Spleen (tissue), 13 donors: ENCODE measurements at places on chromosomes 5 and 9. TPM values are rescaled to one million over a fixed set of nuclear protein-coding genes. Genes with fewer than 3 reads are reported as not detected.

DNA sequence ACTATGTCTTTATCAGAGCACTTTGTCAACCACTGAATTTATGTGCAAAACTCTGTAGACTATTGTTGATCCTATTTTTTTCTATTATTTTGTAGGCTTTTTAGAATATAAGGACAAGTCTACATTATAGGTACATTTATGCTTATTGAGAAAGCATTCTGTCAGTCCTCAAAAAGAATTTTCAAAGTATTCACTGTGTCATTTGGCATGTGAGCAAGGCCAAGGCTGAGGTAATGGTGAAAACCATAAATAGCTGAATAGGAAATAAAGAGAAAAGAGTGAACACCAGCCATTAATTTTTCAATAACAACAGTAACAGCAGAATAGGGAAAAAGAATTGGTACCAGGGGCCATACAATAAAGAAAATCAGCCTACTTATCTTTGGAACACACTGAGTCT is 21.0 kb downstream of the SKIC3 start:
- DNase-seq: no peak

NSUN2 gene
- total RNA-seq: 57.6 TPM

- no peak for DNase-seq
Measured at GRCh38 chr5:41335596-41336181, 122.4 kb upstream of the C6 start.

WNT8A gene
- total RNA-seq: not detected

DNA sequence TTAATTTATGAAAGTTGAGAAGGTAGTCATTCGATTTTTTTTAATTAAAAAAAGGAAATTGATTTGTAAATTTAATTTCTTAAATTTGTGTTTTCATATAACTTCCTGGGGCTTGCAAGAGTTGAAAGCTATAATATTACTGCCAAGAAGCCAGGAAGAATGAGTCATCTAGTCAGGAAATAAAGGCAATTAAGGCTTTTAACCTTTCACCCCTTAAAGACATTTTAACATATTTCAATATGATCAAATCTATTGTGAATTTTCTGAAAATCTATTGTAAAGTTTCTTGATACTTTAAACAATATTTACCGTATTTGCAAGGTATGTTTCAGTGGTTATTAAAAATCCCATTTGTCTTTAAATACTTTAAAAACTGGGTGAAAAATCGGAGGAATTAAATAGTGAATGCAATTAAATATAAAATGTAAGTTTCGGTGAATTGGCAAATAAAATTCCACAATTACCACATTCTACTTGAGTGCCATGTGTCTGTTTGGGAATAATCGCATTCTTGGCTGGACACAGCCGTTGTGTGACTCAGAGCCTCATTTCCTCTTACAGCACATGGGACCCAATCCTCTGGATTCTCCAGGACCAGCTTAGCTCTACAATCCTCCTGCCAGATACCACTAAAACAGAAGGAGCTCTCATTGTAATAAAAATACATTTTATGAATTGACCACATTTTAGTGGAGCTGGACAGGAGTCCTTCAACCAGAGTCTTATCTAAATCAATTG is 310.7 kb downstream of the HCN1 start:
- DNase-seq: no peak

- DNase-seq: no peak
Measured at GRCh38 chr9:88477300-88477751, 57.7 kb upstream of the NXNL2 start.

GRCh38 chr5:149687486-149688168 is 42.5 kb upstream of the PPARGC1B start:
- no peak for DNase-seq

GRCh38 chr9:113349445-113350094 is at the start of gene BSPRY:
TSS of gene BSPRY (plus strand) at chr9:113349541. CDS start at chr9:113349580, 39 bp downstream.
- DNase-seq: peak; percentile 85

SLC2A6 gene
- 23.4 TPM for total RNA-seq

DNA sequence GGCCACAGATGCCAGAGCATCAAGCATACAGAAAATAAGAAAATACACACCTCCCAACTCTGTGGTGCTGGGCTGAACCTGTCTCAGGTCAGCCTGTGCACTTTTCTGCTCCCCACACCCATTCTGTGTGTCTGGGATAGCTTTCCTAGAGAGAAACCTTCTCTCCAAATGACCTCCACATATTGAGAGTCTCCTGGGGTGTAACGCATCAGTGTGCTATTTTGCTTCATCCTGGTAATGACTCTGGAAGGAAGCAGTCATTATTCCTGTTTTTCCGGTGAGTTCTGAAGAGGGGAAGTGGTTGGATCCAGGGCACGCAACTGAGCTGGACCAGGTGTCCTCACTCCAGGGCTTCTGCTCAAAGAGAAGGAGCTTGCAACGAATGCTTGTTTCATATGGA is 73.2 kb upstream of the SH3PXD2B start:
- DNase-seq: peak; percentile 13

PCDHGA9 gene
- 4.7 TPM for total RNA-seq

ARSI gene
- total RNA-seq: 2.6 TPM

DNA sequence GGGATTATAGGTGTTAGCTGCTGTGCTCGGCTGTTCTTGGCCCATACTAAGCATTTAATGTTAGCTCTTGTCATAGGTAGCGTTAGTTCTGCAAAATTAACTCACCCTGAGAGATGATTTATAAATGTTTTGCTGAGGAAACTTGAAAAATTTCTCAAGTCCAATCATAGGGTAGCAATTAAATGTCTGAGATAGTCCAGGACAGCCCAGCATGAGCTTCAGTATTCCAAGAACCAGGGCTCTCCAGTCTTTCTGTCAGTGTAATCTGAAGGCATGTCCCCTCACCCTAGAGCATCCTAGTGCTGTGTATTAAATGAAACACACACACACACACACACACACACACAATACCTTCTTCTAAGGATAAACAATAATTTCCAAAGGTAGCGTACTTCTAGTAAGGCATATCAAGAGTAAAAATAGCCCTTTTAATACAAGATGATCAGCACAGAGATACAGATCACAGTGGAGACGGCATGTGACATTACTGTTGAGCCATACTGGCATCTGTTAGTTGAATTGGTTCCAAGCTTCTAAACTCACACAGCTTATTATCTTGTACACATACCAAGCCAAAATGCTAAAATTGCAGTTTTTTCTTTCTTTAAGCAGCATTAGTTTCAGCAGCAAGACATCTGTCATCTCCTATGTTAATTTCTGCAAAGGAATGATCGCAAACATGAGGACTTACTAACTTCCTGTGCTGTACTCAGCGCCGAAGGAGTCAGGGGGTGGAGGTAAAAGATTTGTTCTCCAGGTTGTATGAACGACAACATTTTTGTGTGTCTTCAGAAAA is 46.3 kb upstream of the JMY start:
- DNase-seq: no peak

GRCh38 chr5:128208436-128208835 is 124.9 kb downstream of the SLC12A2 start:
- DNase-seq: no peak

MED22 gene
- 28.2 TPM for total RNA-seq

ADGRV1 gene
- total RNA-seq: 0.69 TPM

MPDZ gene
- 24.1 TPM for total RNA-seq

GRCh38 chr9:79387101-79387835 is 184.5 kb upstream of the TLE4 start:
- no peak for DNase-seq

GRCh38 chr5:7622498-7622897 is 226.6 kb downstream of the ADCY2 start:
- no peak for DNase-seq

PCDHGA6 gene
- total RNA-seq: 3.9 TPM

DEPDC1B gene
- total RNA-seq: 2.1 TPM

PCA3 gene
- total RNA-seq: 0.27 TPM

EEIG1 gene
- 30.7 TPM for total RNA-seq

GRCh38 chr9:98603821-98604383 is 104.8 kb downstream of the GABBR2 start:
- DNase-seq: peak; percentile 51

DNA sequence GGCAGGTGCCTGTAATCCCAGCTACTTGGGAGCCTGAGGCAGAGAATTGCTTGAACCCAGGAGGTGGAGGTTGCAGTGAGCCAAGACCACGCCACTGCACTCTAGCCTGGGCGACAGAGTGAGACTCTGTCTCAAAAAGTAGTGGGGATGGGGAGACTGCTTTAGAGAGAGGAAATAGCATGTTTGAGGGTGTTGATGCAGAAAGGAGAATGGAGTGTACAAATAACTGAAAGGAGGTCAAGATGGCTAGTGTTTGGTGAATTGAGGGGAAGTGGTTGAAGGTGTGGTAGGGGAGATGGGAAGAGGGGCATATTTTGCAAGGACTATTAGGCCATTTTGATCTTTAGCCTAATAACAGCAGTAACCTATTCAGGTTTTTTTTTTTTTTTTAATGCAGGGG is 18.2 kb downstream of the TENT2 start:
- DNase-seq: no peak

GRCh38 chr5:1722877-1723276 is 76.8 kb downstream of the MRPL36 start:
- DNase-seq: no peak

ARHGEF39 gene
- total RNA-seq: 1.0 TPM

UBE2B gene
- 115 TPM for total RNA-seq

SPRY4 gene
- total RNA-seq: 21.2 TPM

DIPK1B gene
- total RNA-seq: 10.2 TPM

DNA sequence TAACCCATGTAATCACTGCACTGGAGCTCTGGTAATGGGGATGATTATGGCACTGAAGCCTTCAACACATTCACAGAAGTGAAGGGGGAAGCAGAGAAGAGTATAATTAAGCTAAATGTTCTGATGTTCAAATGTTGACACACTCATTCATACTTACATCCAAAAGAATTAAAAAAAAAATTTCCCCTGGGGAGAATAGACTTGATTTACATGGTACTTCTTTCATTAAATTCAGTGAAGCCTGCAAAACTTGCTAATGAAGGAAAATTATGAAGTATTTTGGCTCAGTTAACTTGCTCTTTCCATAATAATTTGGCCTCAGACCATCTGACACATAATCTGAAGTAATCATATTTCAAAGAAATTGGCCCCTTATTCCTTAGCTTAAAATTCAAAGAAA is 428.8 kb downstream of the SH3GL2 start:
- no peak for DNase-seq

GRCh38 chr5:158322620-158323019 is 463.7 kb upstream of the CLINT1 start:
- no peak for DNase-seq

GRCh38 chr9:113186137-113186755 is 34.8 kb downstream of the FKBP15 start:
- DNase-seq: no peak

TOMM5 gene
- total RNA-seq: 65.5 TPM

DNA sequence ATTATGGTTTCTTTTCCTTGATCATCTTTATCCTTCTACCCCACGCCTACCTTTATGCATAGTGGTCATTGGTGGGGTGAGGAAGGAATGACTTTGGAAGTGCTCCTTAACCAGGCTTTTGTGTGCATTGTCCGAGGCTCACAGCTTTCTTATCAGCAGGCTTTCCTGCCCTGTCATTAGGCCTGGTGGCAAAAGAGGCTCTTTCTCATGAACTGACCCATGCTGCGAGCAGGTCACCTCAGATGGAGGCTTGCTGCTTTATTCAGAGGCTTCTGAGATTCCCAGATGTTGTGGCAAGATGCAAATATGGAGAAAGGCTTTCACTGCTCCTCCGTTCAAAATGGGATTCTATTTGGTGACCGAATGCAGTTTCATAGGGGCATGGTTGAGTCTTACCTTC is 57.4 kb upstream of the DMRTA1 start:
- DNase-seq: no peak

NIM1K gene
- 0.98 TPM for total RNA-seq

DNA sequence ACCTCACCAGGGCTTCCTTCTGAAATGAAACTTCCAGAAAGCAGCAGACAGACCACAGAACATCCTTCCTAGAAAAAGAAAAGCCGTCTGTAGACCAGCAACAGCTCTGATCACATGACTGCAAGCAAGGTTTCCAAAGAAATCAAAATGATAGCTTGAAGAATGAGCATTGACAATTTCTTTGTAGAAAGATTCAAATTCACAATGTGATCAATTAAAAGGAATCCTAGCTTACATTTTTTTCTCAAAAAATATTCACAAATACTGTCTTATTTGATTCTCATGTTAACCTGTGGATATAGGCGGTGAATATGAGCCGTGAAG is 144.9 kb downstream of the MTX3 start:
- no peak for DNase-seq

DNA sequence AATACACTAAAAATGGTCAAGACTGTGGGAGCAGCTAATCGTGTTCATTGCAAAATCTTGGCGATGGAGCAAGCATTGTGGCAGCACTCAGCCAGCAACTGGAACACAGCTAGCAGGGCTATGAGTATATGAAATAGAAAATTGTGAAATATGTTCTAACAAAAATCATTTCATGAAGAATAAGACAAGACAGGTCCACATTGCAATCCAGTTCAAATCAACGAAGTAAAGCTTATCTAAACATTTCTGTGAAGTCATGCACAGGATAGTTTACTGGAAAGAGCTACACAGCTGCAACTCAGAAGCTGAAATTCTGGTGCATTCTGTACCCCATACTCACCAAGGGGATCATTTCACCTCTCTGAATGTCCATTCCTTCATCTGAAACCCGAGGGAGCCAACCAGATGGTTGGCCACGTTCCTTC is 5.3 kb upstream of the NFIL3 start:
- DNase-seq: no peak
